Right ventricle myocardium superior (tissue), 1 donor: ENCODE measurements at places on chromosomes 12 and 14.

DNA sequence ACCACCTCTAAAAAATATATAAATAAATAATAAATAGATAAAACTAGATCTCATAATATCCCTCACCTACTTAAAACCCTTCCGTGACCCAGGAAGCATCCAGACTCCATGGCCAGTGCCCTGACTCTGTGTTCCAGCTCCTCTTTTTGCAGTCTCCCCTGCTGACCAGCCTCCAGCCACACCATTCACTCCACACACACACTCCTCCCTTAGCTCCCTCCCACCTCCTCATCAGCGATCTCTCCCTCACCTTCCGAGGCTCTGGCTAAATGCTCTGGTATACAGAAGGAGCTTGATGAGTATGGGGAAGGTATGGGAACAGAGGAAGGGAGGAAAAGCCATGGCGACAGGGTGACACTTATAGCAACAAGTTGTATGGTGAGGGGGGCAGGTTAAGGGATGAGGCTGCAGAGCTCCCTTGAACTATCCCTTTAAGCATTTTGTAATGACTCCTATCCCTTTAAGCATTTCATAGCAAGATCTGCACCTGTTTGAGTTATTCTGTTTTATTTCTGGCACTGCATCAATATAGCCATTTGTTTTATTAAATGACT, 26.1 kb upstream of the EIF4B start:
- no peak for DNase-seq

DNA sequence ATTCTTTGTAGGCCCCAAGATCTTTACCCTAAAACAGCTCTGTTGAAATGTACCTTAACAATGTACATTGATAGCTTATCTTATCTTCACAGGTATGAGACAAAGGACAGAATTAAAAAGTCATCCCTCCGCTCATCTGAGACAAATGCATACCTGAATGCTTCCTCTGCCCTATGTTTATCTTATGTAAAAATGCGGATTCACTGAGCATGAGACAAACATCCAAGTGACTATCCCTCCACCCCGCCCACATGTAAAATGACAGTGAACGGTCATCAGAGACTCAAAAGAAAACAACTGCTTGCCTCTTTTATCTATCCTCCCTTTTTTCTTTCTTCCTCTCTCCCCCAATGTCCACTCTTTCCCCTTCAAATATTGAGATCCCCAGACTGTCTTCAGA, 37.2 kb upstream of the ZNF740 start:
- DNase-seq = no peak

- DNase-seq = no peak
Observed at GRCh38 chr12:81141217-81141616, 63.3 kb downstream of the ACSS3 start.

GRCh38 chr12:9706086-9706685, 26.7 kb downstream of the CLECL1 start:
- no peak for DNase-seq

DNA sequence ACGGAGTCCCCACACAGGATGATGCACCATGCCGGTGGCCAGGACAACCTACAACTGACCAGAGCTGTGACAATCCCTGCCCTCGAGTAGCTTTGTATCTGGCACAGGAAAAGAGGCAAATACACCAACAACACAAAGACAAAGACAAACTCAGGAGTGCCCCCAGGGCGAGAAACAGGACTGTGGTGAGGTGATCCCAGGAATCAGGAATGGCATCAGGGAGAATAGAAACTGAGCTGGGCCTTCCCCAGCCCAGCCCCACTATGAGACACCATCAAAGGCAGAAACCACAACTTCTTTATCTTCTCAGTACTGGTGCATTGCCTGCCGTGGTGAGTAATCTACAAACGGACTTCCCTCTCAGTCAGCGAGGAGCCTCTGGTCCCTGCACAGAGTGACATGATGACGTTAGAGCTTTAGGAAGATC, 157.7 kb downstream of the TTC7B start:
- no peak for DNase-seq

GRCh38 chr12:100554608-100555077, 18.8 kb upstream of the GAS2L3 start:
- no peak for DNase-seq

DNA sequence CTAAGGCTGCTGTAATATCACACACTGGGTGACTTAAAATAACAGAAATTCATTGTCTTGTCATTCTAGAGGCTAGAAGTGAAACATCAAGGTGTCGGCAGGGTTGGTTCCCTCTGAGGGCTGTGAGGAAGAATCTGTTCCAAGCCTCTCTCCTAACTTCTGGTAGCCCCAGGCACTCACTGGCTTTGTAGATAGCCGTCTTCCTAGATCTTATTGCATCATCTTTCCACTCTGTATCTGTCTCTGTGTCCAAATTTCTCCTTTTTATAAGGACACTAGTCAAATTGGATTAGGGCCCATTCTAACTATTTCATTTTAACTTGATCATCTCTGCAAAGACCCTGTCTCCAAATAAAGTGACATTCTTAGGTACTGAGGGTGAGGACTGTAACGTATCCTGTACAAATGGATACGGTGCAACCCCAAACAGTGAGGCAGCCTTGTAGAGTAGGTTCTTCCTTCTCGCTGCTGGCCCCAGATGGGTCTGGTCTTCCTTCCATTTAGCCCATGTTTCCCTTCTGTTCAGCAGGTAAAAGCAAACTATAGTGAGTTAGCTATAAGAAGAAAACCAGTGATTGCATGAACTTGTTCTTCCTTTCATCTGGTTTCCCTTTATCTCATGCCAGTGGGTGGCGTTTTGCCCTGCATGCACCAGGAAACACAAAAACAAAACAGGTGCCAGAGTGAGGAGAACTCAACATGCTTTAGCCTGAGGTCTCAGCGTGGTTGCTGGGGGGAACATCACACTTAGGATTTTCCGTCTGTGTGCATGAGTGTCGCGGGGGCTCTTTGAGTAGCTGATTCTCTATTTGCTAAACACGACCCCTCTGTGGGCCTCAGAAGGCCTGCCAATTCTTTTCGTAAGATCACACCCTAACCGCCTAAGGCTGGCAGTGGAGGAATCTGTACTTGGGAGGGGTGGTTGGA, 19.5 kb downstream of the TTC9 start:
- DNase-seq = no peak

GRCh38 chr12:5780536-5780935, 164.5 kb downstream of the ANO2 start:
- no peak for DNase-seq

GRCh38 chr12:41963398-41963797, 181.3 kb downstream of the GXYLT1 start:
- DNase-seq = no peak

GRCh38 chr14:58200480-58200841, 512 bp downstream of the ACTR10 start:
- no peak for DNase-seq

DNA sequence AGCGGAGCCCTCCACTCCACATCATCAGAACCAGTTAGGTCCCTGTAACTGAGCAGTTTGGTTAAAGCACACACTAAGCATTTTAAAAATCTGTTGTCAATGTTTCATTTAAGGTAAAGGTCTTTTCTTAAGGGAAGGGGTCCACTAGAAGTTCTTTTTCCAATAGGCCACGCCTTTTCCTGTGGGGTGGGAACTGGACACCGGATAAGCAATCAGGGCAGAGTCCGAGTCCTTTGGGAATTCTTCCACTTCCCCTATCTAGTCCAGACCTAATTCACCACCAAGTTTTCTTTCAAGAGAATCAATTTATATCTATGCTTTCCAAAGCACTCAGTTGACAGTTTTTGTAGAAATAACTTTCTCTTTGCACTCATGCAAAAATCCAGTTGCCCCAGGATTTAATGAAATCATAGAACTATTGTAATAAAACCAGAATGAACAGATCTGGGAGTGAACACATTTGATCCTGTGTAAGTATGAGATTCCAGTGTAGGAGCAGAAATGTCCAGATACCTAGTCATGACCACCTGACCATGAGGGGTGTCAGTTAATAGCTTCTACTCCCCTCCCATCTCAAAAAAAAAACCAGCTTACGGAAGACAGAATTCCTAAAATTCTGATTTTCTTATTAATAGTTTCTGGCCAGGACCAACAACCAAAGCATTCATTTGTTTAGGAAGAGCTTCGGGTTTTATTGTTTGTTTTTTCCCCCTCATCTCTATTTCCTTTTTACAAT, 11.7 kb downstream of the VPS37B start:
- DNase-seq = no peak

GRCh38 chr14:45084946-45085346, 1.0 kb downstream of the PRPF39 start:
- no peak for DNase-seq

GRCh38 chr14:96597680-96598079, 95.5 kb downstream of the PAPOLA start:
- no peak for DNase-seq

DNA sequence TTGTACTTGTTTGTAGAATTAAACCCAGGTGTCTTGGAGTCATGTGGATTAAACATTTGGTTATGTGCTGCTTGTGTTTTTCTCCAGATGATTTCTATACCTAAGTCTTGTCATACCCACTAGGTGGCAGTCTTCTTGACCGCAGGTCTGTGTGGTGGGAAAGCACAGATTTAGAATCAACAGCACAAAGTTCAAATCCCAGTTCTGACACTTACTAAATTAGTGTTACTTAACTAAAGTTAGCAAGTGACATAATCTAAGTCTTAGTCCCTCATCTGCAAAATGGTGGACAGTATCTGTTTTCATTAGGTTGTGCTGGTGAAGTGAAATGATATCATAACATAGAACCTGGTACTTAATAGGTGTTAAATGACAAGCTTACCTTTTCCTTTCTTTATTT, 151.0 kb upstream of the ARHGAP5 start:
- no peak for DNase-seq

DNA sequence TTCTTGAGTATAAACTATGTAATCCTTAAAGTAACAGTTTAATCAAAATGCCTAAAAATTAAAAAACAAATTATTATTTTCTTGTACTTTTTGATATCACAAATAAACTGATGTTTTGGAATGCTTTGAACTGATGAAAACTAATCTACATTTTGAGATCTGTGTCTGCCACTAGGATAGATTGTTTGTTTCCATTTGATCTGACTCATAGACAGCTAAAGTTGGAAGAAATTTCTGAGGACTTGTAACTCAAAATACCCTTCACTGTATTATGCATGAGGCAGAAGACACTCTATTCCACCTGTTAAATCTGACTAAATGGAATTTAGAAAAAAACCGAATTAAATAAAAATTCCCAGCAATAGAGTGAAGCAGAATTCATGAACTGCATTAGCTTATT, 1400.0 kb upstream of the FLRT2 start:
- DNase-seq = no peak

- no peak for DNase-seq
Observed at GRCh38 chr14:65492266-65492665, 79.7 kb downstream of the FUT8 start.

- no peak for DNase-seq
Observed at GRCh38 chr12:123398177-123398549, 14.2 kb downstream of the KMT5A start.

- DNase-seq = no peak
Observed at GRCh38 chr14:24852312-24853060, 197.5 kb downstream of the STXBP6 start.

DNA sequence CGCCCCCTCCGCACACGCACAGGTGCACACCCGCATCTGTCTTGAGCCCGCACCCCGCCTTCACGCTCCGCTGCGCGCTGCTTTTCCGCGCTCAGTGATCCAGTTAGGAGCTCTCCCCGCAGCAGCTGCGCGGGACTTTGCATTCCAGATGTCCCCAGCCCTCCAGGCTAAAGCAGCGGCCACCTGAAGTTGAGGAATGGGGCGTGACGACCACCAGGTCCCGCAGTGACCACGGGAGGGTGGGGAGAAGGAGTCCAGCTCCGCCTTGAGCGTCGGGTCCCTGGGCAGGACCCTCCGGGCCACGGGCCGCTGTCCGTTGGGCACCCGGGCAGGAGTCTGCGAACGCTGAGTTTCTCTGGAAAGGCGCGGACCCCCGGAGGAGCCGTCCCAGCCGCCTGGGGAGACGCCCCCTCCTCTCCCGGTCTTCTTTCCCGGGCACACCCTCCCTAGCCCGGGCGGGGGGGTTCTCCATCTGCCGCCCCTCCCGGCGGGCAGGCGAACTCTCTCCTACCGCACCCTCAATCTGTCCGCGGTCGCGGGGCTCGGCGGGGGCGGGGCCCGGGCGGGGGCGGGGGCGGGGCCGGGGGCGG, 334 bp upstream of the TMEM132C start:
- no peak for DNase-seq

DNA sequence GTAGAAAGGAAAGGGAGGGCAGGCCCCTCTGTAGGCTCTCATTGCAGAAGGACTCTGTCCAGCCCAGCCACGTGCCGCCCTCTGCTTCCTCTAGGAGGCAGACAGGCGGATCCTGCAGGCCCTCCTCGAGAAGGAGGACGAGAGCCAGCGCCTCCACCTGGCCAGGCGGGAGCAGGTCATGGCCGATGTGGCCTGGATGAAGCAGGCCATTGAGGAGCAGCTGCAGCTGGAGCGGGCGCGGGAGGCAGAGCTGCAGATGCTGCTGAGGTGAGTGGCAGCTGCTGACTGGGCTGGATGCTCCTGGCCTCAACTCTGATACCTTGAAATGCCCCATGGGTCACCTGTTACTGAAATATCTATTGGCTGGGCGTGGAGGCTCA, 10.9 kb downstream of the TCHP start:
- DNase-seq = no peak

DNA sequence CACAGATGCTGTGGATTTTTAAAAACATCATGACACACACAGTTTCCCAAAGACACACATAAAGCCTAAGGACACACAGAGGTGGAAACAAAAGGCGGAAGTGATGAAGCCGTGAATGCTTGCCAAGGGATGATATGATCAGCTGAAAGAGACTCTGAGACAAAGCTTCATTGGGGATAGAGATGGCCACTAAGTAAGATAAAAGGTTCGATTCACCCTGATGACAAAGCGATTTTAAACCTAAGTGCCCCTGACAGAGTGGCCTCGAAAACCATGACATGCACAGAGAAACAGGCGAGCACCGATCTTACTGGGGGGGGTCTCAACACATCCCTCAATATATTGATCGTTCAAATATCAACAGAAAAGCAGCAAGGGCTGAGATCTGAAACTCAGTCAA, 20.3 kb upstream of the EIF5 start:
- DNase-seq = no peak

- DNase-seq = peak; percentile 39
Observed at GRCh38 chr14:104870368-104871144, 5.5 kb downstream of the CEP170B start.

DNA sequence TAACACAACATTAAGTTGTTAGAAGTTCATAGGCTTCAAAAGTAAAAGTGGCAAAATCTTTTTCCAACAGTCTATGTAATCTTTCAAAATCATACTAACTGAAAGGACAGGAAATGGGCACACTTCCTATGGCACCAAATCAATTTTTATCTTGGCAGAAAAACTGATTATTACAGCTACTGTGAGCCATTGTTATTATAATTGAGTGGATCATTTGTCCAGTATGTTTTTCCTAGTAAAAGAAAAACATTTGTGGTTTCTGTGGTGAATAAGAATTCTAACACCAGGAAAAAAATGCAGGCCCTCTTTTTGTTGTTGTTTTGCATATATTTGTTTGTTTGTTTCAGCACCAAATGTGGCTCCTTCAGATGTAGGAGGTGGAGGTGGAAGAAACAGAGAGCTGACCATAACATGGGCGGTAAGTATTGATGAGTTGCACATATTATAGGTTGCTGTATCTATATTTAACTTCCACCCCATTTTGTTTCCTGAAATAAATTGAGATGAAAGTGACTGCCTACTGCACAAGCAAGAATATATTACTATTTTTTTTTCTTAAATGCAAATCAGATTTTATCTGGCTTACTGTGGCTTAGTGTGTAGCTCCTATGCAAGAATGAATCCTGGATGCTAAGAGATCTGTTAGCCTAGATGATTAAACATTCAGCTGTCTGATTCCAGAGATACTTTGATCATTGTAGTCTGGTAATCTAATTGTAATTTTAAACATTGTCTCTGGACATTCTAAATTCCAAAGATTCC, 174.1 kb upstream of the PDZRN4 start:
- DNase-seq = no peak

GRCh38 chr14:65620195-65620594, 207.7 kb downstream of the FUT8 start:
- DNase-seq = no peak
